ENCODE measurements at places on chromosomes 16 and 17.
A peak's percentile ranks its signal among the peaks of the same experiment; 100 is the strongest.

DNA sequence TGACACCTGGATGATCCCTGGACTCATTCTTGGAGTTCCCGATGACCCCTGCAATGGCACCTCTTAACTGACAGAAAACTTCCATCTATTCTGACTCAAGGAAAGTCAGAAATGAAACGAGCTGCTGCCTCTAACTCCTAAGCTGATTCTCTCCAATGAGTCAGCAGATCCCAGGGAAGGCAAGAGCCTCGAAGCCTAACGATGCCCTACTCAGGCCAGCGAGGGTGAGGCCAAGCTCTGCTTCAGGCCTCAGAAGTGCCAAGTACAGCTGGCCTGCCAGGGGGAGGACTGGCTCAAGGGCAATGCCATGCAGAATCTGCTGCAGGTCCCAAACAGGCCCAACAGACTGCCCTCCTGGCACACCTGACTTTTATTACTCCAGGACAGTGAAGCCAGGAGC, 36.3 kb downstream of the PLXDC1 start:
- no peak for DNase-seq

GRCh38 chr16:89502081-89502843, 5.9 kb upstream of the SPG7 start:
- no peak for DNase-seq

GRCh38 chr17:37219876-37220606, 155.7 kb upstream of the C17orf78 start:
- DNase-seq = no peak

GRCh38 chr16:57358527-57359095, at the start of gene CCL22:
Gene CCL22, plus strand, starts transcription at chr16:57358783. Its CDS starts 34 bp downstream, at chr16:57358817.
- no peak for DNase-seq

GRCh38 chr16:53131363-53132071, 76.7 kb downstream of the CHD9 start:
- DNase-seq = peak; percentile 56

DNA sequence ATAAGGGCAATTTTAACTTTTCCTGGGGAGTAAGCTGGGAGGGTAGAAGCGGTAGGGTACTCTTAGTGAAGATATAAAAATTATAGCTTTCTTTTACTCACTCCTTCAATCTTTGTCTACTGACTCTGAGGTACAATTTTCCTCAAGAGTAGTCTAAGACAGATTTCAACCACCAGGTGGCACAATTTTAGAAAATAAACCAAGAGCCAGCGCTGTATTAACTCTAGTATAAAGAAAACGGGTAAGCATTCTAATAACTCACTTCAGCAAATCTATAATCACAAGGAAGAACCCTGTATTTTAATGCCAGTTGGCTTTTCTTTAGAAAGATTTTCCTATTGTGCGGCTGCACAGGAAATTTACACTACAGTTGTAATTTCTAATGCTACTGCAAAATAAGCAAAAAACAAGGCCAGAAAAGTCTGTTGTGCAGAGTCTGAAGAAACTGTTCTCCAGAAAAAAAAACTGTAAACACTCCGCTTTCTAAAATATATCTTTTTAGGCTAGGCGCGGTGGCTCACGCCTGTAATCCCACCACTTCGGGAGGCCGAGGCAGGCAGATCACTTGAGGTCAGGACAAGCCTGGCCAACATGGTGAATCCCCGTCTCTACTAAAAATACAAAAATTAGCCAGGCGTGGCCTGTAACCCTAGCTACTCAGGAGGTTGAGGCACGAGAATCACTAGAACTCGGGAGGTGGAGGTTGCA, 1.9 kb downstream of the CMC2 start:
- DNase-seq = peak; percentile 22

DNA sequence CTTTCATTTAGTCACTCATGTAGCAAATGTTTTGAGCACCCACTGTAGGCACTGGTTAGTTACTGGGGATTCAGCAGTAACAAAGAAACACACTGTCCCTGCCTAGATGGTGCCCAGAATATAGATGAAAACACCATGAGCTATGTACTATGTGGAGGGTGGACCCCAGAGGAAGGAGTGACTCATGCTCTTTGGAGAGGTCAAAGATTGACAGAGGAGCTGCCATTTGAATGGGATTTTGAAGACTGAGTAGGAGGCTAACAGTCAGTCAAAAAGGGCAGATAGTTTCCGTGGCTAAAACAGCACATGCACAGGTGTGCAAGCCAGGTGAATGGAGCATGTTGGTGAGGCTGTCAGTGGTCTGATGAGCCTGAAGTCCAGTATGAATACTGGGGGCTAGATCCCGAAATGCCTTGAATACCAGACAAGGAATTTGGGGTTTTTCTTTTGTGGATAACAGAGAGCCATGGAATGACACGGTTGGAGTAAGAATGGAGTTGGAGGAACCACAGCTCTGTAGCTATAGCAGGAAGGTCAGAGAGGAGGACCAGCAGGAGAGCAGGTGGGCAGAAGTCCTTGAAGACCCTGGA, 6.1 kb downstream of the IL21R start:
- no peak for DNase-seq

DNA sequence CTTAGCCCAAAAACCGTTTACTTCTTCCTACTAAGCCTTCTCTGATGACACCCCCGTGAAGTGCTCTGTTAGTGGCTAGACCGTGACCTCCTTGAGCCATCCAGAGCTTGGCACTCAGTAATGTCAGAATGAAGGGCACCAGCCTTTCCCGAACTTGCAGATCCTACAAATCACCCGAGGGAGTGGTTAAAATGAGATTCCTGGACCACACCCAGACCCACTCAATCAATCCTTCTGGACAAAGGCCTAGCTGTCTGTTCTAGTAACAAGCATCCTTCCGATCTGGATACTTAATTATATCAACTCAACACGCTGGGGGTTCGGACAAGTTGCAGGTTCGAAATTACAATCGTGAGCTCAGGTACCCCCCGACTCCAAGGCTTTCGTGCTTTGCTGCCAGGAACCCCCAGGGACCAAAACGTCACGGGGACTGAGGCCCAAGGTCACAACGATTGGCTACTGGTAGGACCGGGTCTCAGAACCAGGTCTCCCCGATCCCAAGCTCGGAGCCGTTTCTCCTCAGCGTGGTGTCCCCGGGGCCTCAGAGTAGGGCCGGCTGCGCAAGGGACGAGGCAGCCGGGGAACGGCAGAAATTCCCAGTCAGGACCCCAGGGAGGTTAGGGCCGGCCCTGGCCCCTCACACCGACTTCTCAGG, 527 bp downstream of the CIAPIN1 start:
- peak; percentile 36 for DNase-seq

DNA sequence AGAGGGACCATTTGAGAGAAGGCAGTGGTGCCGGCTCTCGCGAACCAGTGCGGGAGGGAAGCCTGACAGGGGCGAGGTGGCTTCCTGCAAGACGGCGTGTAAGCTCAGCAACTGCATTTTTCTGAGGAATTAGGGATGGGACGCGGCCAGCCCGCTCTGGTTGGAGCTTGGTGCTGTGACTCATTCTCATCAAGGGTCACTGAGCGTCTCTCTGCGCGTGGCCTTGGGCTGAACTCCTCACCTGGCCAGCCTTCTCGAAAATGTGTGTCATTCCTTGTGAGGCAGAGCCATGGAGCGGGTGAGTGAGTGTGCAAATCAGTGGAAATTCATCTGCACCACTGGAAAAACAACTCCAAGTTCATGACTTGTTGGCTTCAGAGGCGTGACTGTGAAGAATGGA, 52.8 kb downstream of the NTN1 start:
- DNase-seq = no peak

GRCh38 chr17:43114151-43114552, 11.0 kb downstream of the BRCA1 start:
- DNase-seq = no peak

- DNase-seq = no peak
Observed at GRCh38 chr17:81233316-81233715, 5.5 kb downstream of the TEPSIN start.

GRCh38 chr17:58480090-58480489, 8.1 kb downstream of the HSF5 start:
- no peak for DNase-seq

GRCh38 chr16:83923581-83924365, 24.9 kb downstream of the MLYCD start:
- no peak for DNase-seq

GRCh38 chr16:53191413-53191812, 136.6 kb downstream of the CHD9 start:
- DNase-seq = no peak

GRCh38 chr17:32771396-32771795, 105.5 kb downstream of the MYO1D start:
- DNase-seq = no peak

DNA sequence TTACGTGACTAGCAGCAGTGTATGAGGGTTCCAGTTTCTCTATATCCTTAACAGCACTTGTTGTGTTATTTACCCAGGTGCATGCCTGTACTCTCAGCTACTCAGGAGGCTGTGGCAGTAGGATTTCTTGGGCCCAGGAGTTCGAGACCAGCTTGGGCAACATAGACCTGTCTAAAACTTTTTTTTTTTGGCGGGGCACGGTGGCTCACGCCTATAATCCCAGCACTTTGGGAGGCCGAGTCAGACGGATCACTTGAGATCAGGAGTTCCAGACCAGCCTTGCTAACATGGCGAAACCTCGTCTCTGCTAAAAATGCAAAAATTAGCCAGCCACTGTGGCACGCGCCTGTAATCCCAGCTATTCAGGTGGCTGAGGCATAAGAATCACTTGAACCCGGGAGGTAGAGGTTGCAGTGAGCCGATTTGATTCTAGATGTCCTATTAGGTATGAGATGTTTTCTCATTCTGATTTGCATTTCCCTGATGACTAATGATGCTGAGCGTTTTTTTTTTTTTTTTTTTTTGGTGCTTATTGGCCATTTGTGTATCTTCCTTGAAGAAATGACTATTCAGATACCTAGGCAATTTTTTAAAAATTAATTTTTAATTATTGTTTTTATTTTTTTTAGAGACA, 13.4 kb downstream of the CASC3 start:
- DNase-seq = no peak

DNA sequence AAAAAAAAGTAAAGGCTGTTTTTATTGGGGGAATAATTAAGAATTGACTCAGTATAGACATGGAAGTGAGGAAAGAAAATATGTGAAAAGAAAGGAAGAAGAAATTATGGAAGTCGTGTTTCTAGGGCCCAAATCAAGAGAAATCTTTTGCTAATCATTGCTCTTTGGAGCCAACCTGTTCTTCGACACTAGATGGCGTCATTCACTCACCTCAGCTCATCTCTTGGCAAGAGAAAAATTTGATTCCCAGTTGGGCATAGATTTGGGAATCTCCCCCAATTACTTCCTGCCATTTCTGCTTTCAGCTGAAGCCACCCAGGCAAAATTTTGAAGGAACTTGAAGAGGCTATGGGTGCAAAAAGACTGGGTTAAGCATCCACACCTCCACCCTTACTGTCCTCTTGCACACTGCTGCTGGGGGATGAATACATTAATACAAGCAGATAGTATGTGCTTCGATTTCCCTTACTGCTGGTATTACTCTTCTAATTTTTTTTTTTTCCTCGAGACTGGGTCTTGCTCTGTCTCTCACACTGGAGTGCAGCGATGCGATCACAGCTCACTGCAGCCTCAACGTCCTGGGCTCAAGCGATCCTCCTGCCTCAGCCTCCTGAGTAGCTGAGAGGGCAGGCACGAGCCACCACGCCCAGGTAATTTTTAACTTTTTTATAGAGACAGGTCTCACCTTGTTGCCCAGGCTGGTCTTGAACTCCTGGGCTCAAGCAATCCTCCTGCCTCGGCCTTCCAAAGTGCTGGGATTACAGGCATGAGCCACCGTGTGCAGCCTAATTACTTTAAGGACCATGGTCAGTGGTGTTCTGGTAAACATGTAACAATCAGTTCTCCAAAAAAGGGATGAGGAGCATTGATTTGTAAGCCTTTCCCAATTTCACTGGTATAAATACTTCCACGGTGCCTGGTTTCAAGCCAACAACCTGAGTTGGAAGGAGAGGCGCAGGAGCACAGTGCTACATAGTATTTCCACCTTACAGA, 13.5 kb downstream of the PSMD7 start:
- DNase-seq = peak; percentile 22

- DNase-seq = peak; percentile 75
Observed at GRCh38 chr17:44219108-44219615, 313 bp downstream of the UBTF start.

DNA sequence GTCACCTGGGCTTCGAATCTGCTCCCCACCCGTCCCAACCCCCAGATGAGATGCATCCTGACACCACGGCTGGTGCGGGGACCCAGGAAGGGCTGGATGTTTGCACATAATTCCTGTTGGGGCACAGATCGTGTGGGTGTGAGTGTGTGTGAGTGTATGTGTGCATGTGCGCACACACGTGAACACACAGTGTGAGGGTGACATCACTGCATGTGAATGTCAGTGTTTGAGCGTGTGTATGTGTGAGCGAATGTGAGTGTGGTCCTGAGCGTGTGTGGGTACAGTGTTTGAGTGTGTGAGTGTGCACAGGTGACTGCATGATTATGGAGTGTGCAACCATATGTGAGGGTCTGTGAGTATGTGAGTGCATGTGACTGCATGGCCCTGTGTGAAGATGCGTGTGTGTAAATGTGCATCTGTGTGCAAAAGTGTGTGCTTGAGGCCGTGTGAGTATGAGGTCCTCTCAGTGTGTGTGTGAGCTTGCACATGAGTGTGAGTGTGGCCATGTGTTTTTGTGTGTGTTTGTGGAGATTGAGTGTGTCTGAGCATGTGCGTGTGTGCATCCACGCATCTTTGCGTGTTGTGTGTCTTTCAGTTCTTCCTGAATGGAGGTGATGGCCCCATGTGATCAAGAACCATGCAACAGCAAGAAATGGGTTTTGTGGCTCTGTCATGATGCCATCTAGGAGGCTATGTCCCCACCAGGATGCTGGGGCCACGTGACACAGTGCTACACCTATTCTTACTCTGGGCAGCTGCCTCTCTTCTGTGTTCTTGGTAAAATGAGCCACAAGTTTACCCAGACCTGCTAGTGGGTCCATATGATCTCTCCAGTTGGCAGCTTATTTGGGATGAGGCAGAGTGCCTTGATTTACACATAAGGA, 70.5 kb upstream of the GCSH start:
- DNase-seq = no peak

DNA sequence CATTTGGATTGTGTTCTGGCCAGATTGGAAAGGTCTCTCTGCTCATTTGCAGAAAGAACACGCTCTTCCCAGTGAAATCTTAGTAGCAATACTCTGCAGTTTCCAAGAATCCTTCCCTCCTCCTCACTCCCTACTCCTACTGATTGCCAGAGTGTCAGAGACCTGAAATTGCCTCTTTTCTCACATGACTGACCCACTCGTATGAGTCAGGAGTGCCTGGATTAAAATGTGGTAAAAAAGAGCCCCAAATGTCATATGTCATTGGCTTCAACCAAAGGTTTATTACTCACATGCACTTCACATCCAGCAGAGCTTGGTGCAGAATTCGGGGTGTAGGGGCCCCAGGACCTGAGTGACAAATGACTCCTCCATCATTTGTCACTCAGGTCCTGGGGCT, 39.7 kb upstream of the IRX3 start:
- DNase-seq = no peak

DNA sequence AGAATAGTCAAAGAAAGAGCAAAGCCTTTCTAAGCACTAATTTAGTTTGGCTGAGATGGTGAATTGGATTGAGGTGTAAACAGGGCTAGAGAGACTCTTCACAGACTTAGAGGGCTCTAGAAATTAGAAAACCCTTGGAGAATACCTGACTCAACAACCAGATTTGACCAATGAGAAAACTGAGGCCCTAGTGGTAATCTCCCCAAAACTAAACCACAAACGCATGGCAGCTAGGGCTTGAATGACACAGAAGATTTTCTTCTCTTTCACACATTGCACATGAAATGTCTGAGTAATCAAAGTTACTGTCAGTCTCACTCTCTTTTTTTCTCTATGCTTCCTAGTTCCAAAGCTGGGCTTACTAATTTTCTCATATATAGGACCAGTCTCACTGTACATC, 314.5 kb upstream of the KCNJ16 start:
- DNase-seq = no peak

GRCh38 chr16:81928975-81929374, 82.3 kb downstream of the SDR42E1 start:
- peak; percentile 27 for DNase-seq

- DNase-seq = no peak
Observed at GRCh38 chr16:8908810-8909468, 26.8 kb downstream of the LITAFD start.

Measured in activated CD4-positive, alpha-beta memory T cell treated with anti-CD3 and anti-CD28 coated beads, Interleukin-2, amount 10 ng/mL, durations not matched to agents 7 days and 5 days (primary cell).